ENCODE measurements at places on chromosomes 4 and X.

- DNase-seq = no peak
Observed at GRCh38 chrX:106932960-106933537, 12.8 kb downstream of the CLDN2 start.

- no peak for DNase-seq
Observed at GRCh38 chr4:48336146-48336870, 5.0 kb upstream of the SLAIN2 start.

DNA sequence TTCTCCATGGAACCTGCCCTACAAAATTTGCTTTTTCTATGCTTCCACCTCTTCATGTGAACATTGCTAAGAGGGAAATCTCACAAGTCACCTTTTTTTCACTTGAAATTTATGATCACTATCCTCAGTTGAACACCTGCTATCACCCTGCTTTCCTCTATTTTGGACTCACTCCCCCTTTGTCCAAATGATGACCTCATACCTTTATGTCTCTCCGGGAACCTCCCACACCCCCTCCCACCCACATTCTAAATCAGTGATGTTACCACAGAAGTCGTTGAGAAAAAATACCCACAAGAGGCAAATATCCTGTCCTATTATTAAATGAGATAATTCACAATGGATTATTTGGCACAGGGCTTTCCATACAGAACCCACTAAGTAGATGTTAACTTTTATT is 156.5 kb downstream of the RNF150 start:
- DNase-seq = no peak

DNA sequence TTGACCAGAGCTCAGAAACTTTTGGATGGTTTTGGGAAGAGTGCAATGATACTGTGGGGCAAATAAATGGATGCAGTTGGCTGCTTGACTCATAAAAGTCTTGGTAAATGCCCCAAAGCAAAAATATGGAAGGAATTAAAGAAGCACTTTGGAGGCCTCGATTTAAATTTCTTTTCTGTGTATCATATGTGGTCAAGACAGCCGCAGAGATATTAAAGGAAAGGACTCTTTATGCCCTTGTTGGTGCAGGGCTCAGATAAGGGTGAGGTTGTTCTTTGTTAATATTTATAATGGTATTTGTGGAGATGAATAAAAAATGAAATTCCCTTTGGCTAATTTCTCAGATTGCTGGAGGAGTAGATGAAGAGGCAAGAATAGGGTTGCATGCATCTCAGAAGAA is 90.2 kb downstream of the NHS start:
- no peak for DNase-seq

GRCh38 chrX:139134316-139134715 is 396.2 kb upstream of the F9 start:
- no peak for DNase-seq

DNA sequence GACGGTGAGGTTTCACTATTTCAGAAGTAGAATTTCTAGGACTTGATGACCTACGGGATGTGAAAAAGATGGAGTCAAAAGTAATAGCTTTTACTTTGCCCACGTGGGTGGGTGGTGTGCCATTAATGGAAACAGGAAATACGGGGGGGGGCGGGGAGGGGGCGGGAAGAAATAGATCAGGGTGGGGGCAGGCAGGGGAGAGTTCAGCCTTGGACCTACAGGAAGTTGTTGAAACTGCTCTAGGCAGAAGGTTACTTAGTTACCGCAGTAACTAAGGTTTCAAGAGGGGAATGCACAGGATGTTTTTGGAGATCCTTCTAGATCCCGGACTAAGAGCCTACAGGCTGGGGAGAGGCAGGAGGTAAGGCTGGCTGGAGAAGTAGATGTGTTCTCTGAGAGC is 3.6 kb upstream of the FHL1 start:
- no peak for DNase-seq

- peak; percentile 47 for DNase-seq
Observed at GRCh38 chr4:24583451-24584210, 723 bp downstream of the DHX15 start.

GRCh38 chrX:56764975-56765791 is 36.1 kb downstream of the NBDY start:
- DNase-seq = no peak

DNA sequence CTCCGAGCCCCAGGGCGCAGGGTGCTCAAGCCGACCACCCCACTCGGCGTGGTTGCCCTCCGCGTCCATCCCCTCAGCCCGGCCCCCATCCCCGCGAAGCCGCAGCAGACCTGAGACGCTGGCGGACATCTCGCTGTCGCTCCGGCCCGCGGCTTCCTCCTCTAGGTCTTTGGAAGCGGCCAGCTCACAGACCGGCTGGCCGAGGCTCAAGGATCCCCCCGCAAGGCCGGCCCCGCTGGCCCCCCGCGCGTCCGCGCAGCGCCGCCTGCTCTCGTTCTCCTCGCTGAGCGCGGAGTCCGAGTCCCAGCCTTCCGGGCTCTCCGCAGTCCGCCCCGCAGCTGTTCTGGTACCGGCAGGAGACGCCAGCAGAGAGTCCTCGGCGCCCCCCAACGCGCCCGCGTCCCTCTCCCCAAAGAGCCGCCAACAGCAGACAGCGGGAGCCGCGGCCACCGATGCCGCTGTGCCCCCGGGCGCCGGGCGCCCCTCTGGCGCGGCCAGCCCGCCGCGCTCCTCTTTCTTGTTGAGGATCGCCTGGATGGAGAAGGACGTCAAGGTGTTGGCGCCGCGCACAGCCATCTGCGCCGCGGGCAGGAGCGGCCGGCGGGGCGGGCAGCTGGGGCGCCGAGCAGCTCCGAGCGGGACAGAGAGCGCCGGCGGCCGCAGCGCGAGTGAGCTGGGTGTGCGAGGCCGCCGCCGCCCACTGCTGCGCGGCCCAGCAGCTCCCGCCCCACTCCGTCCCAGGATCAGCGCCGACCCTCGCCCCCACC is at the start of gene NKX3-2:
Gene NKX3-2 (minus strand): TSS at position 670 of the 767 bp plus-strand sequence. CDS start 94 bp downstream, at position 576.
- DNase-seq = no peak

- DNase-seq = no peak
Observed at GRCh38 chrX:38982370-38982769, 181.1 kb downstream of the MID1IP1 start.

DNA sequence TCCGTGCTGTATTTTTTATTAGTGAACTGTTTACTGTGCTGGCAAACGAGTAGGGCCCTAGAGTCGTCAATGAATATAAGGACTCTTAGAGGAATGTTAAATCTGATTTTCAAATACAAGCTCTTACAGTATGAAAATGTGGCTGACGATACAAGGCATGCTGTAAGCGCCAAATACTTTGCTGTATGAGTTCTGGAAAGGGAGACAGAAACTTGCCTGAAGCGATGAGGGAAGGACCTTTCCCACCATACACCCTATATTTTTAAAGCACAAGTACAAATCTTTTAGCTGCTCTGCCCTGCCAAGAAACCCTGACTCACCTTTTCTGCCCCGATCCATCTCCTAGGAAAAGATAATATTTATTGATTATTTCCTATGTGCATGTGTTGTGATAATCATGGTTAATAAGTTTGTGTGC is 15.7 kb upstream of the RUFY3 start:
- no peak for DNase-seq

DNA sequence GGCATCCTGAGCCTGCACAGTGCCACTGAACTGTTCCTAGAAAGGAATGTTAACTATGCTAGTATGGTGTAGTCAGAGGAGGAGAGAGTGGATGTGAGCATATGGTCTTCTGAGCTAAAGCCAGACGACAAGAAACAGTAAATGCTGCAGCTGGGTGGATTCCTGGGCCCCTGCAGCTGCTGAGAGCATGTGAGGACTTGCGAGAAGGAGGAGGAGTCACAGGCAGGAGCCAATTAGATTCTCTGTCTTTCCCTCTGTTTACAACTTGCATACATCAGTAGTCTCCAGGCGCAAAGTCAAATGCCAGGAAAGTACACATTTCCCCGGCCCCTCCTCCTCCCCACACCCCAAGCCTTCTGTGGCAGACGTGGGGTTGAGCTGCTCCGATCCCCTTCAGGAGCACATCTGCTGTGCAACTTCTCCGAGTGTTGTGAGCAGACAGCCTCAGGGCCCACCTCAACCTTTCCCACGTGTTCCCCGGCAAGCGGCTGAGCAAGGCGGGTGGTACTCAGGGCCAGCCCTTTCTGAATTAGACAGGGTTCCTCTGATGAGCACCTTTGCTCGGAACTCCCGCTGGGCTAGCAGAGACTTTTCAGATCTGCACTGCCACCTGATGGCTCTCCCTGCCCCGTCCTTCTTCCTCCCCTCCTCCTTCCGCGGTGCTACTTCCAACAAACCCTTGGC is 108.7 kb upstream of the ATP6AP2 start:
- DNase-seq = peak; percentile 24

DNA sequence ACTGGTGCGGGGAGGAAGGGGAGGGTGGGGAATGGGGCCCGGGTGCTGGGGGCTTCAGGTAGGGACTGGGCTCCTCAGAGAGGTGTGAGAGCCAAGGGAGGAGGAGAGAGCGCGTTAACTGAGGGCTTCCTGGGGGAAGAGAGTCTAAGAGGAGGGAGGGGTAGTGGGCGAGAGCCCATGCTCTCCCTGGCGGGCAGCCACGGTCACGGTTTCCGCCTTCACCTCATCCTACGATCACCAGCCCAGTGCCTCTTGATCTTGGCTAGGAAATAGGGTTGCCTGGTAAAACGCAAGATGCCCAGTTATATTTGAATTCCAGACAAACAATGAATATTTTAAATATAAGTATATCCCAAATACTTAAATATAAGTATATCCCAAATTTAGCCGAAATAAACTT is 60.8 kb upstream of the GRPEL1 start:
- DNase-seq = no peak

- no peak for DNase-seq
Observed at GRCh38 chrX:154525606-154526490, 9.8 kb upstream of the FAM3A start.

DNA sequence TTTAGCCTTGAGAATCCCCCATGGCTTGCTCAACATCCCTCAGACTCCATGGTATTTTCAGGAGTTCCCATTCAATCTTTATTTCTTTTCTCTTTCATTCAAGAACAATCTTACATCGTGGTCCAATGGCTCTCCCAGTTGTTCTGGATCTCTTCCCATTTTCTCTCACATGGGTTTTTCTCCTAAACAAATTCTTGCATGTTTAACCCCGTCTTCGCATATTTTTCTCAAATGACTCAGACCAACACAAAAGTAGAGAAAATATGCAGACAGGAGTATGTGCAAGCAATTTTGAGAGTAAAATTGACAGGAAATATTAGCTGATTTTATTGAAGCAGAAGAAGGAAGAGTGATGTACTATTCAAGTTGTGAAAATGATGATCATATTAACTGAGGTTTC is 396.4 kb upstream of the TRAM1L1 start:
- DNase-seq = no peak

- DNase-seq = no peak
Observed at GRCh38 chr4:187479511-187479910, 516.1 kb upstream of the ZFP42 start.

DNA sequence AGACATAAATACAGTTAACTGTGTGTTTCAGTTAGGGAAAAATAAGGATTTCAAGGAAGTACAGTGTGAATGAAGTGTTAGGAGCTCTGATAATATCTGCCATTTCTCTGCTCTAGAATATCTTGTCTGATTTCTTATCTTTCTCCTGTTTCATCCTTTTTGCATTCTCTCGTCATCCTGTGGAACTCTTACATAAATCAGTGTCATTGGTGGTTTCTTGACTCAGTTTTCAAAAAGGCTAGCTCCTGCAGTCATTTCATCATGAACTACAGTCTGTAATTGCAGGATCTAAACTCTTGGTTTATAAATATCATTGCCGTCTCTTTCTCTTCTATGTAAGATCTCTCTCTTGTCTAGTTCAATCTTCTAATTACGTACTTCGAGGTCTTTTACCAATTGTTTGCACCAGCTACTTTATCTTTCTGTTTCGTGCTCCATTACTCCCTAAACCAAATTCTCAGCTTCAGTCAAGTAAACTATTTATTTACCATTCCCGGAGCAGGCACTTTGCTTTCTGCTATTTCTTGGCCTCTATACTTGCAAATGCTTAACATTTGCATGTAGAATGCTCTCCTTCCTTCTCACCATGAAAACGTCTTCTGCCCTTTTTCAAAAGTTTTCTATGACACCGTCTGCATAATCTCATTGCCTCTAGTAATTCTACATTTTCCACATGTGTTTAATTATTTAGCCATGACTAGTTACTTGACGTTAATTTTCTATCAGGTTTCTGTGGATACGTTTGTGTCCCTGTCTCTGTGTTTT is 294.0 kb downstream of the TENM3 start:
- DNase-seq = no peak

DNA sequence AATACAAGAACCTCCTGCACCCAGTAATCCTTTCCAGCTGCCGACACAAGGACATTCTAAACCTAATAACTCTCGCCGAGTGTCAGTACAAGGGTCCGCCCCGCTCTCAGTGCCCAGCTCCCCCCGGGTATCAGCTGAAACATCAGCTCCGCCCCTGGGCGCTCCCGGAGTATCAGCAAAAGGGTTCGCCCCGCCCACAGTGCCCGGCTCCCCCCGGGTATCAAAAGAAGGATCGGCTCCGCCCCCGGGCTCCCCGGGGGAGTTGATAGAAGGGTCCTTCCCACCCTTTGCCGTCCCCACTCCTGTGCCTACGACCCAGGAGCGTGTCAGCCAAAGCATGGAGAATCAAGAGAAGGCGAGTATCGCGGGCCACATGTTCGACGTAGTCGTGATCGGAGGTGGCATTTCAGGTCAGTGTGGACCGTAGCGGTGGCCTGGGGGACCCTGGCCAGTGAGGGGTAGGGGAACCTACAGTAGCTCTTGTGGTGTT is at the start of gene MAOA:
Gene MAOA (plus strand): TSS at position 295 of the 490 bp plus-strand sequence. CDS start 43 bp downstream, at position 338.
- peak; percentile 18 for DNase-seq

DNA sequence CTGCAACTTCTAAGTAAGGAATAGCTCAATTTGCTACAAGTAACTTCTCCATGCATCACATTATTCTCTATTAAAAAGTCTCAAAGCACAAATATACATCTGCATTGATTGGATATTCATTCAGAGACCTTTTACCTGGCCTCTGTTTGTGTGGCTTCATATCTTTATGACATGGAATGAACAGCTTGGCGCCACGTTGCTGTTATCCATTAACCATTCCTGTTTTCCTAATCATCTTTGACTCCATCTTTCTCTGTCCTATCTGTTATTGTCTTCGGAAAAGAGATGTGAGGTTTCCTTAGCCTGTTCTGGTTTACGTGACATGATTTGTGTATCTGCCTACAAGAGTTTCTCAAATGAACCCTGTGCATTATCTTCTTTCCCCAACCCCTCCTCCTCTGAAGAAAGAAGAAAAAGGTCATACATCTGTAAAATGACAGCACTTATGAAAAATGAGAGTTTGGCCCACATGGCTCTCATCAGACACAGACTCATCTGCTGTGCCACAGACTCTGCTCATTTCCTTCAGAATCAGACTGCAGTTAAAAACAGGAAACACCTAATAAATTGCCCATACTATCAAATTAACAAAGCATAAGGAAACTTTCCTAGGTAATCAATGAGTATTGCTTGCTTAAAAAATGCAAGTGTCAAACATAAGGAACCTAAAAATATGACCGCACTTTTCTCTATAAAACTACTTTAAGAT is 347.6 kb upstream of the FAM241A start:
- no peak for DNase-seq
